ENCODE measurements at places on chromosomes 13 and 19. TPM values are rescaled to one million over a fixed set of nuclear protein-coding genes. Genes with fewer than 3 reads are reported as not detected.
A peak's percentile ranks its signal among the peaks of the same experiment; 100 is the strongest.

The CEACAM7 gene
- 0.12 TPM for polyA plus RNA-seq

The RFPL4AL1 gene
- not detected for polyA plus RNA-seq

GRCh38 chr13:98158172-98158899 lies 15.4 kb downstream of the FARP1 start:
- peak; percentile 31 for DNase-seq

- DNase-seq: no peak
These were observed 451.0 kb upstream of the SLC10A2 start for GRCh38 chr13:103517066-103517767.
